ENCODE measurements at places on chromosomes 2 and 18. TPM values are rescaled to one million over a fixed set of nuclear protein-coding genes. Genes with fewer than 3 reads are reported as not detected.

DNA sequence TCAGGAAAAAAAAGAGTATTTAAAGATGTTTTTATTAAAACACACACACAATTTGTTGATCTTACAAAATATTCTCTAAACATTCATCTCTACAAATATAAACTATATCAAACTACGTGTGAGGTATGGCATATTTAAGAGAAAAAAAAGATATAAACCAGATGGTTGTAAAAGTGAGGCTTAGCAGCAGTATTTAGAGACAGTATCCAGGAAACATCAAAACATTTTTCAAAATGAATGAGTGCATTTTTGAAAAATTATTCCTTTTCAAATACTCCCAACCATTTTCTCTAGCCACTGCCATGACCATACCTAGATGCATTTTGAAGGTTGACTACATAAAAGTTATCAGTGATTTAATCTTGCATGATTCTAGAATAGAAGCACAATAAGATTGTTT, 38.2 kb upstream of the RAB27B start:
- no peak for DNase-seq

- no peak for DNase-seq
Measured at GRCh38 chr2:76640905-76641304, 881.3 kb downstream of the LRRTM4 start.

- DNase-seq, result no peak
Measured at GRCh38 chr2:187617905-187618304, 63.7 kb upstream of the TFPI start.

- DNase-seq, result no peak
Measured at GRCh38 chr2:220064111-220065030, 436.9 kb downstream of the SLC4A3 start.

Gene SYT4
- polyA plus RNA-seq, result 1.3 TPM

- no peak for DNase-seq
Measured at GRCh38 chr18:13613099-13613498, 113.3 kb downstream of the FAM210A start.

- no peak for DNase-seq
Measured at GRCh38 chr2:83055376-83056010, 1403.6 kb downstream of the SUCLG1 start.

- no peak for DNase-seq
Measured at GRCh38 chr2:138298900-138299299, 202.7 kb upstream of the SPOPL start.

- no peak for DNase-seq
Measured at GRCh38 chr2:84702941-84703340, 177.9 kb downstream of the TRABD2A start.

Gene NDUFAF7
- 24.4 TPM for polyA plus RNA-seq

GRCh38 chr2:64482765-64483504, 29.0 kb downstream of the LGALSL start:
- no peak for DNase-seq

GRCh38 chr2:25489631-25490030, 147.9 kb upstream of the DNMT3A start:
- no peak for DNase-seq

DNA sequence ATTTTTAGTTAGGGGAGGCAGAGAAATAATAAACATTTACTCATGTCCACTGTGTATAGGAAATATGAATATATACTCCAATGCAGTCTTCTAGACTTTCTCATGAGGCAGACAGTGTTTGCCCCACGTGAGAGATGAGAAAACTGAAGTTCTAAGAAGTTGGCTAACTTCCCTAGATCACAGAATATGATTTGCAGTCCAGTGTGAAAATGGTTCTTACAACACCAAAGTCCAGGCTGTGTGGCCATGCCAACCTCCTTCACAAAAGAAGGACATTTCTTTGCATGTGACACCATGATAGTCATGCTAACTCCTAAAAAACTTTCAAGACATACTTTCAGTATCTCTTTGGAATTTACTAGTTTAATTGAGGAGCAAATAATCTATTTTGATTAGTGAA, 143.7 kb downstream of the IRS1 start:
- DNase-seq, result no peak

Gene CD207
- not detected for polyA plus RNA-seq

Gene MAPK4
- polyA plus RNA-seq, result 10.3 TPM

Gene PPP1R1C
- polyA plus RNA-seq, result 2.0 TPM

GRCh38 chr2:25851740-25852503, 26.4 kb downstream of the ASXL2 start:
- peak; percentile 22 for DNase-seq

DNA sequence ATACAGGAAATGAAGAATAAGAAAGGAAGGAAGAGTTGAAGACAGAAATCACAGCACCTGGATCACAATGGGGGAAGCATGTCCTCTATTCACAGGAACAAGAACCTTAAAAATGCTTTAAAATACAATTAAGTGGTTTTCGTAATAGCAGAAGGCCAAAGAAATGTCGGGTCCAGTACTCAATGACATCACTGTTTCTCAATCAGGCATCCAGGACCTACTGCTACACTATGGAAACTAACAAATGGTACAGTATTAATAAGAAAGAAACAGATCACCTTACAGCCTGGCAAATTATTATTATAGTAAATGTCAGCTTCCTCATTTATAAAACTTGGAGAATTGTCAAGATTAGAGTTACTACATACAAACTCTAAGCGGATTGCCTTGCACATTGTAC, 15.8 kb downstream of the HNRNPLL start:
- no peak for DNase-seq

DNA sequence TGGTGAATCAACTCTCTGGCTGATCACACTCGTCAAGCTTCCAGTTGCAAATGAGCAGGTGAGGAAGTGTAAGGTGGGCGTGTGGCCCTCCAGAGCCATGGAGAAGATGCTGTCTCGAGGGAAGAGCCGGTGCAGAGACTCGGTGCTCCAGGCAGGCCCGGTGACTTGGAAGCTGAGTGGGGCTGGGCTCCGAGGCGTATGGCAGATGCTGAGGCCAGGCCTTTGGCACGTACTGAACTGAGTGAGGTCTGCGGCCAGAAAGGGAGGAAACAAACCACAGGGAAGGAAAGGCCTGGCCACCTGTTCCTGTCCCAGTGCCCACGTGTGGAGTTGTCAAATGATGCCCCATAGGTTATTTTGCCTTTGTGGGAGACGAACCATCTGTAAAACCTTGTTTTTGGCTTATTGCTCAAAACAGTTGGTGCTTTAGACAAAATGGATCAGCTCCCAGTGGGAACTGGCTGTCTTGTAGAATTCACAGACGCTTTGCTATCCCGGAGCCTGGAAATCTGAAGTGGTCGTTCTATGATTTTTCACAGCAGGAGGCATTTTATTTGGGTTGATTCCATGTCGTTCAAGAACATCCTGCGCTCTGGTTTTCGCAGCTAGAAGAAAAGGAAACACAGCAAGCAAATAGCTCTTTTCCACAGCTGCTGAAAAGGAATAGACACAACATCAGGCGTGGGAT, 117.5 kb upstream of the TMEM18 start:
- no peak for DNase-seq

GRCh38 chr18:7369006-7369405, 138.1 kb downstream of the LRRC30 start:
- no peak for DNase-seq

Gene CPSF3
- polyA plus RNA-seq, result 59.1 TPM

- no peak for DNase-seq
Measured at GRCh38 chr2:203450561-203450960, 84.5 kb downstream of the RAPH1 start.

Gene SLC16A14
- polyA plus RNA-seq, result 7.7 TPM

Gene MDH1B
- polyA plus RNA-seq, result 12.7 TPM

- no peak for DNase-seq
Measured at GRCh38 chr2:46722142-46722541, 193.5 kb downstream of the MCFD2 start.

Gene TGFBRAP1
- 15.7 TPM for polyA plus RNA-seq

Gene HRH4
- 0.20 TPM for polyA plus RNA-seq

DNA sequence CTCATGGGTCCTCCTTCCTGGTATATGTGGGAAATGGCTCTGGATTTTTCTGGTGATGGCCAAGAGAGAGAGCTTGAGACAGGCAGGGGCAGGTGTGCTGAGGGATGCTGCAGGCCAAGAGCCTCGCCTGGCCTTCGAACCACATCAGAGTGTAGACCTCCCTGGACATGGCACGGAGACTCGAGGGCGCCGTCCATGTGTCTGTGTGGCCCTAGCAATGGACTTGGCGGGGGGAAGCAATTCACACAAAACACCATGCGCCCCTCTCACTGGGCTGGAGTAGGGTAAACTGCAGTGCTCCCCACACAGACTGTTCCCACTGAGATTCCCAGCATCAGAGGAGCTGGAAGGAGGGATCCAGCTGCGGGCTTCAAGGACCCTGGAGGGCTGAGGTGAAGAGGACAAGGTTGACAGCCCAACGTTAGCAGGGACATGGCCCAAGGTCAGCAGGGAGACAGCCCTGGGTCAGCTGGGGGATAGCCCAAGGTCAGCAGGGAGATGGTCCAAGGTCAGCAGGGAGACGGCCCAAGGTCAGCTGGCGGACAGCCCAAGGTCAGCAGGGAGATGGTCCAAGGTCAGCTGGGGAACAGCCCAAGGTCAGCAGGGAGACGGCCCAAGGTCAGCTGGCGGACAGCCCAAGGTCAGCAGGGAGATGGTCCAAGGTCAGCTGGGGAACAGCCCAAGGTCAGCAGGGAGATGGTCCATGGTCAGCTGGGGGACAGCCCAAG, 75.4 kb upstream of the HDAC4 start:
- DNase-seq, result no peak

DNA sequence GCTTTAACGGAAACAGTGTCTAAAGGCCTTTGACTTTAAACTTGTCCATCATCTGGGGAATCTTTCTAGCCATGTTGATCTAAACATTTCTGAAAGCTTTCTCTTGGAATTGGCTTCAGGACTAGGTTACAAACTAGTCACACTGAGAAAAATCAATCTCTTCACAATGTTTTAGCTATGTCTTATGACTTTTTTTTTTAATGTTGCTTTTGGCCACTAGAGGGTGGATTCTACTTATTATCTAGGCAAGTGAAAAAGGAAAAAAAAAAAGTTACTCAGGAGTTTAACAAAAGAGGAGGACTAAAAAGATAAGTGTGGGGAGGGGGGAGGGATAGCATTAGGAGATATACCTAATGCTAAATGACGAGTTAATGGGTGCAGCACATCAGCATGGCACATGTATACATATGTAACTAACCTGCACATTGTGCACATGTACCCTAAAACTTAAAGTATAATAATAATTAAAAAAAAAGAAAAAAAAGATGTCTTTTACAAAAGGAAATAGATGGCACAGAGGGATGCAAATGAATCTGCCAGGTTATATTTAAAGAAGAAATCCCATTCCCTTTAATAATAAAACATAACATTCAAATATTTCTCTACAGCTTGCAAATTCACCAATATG, 160.4 kb upstream of the PID1 start:
- DNase-seq, result peak; percentile 48

GRCh38 chr2:116680256-116680936, 1134.1 kb upstream of the DDX18 start:
- DNase-seq, result no peak

Gene REG1B
- polyA plus RNA-seq, result not detected

DNA sequence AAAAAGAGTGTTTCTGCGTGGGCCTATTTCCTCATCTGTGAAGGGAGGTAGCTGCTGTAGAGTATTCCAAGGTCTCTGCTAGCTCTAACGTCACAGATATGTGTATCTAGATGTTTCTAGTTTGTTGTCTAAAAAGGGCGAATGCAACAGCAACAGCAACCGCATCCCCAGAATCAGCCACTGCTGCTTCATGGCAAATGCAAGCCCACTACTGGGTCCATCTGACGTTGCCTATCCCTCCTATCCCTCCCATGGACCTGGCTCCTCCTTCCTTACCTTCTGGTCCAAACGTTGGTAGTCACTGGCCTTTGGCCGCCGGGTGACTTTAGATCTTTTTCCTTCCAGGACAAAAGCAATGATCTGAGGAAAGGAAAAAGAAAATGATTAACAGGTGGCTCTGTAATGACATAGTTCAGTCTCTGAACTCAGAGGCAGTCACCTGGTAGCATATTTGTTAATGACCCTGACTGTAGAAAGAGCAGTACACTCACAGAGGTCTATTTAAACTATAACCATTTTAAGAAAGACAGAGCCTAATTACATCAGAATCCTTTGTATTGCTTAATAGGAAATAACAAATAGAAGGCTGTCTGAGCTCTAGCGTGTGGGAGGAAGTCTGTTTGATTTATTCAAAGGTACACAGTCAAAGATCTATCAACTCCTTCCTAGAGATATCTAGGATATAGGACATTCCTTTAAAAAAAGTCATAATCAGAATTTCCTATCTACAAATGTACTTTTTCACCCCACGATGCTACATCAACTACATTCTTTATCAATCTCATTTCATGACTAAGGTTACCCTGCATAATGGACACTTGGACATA, 2.9 kb downstream of the TGOLN2 start:
- no peak for DNase-seq

GRCh38 chr2:73021371-73022010, 50.0 kb downstream of the SFXN5 start:
- DNase-seq, result peak; percentile 16

Gene PROKR1
- 0.47 TPM for polyA plus RNA-seq

- DNase-seq, result no peak
Measured at GRCh38 chr2:27518782-27519113, 22.1 kb downstream of the GCKR start.

DNA sequence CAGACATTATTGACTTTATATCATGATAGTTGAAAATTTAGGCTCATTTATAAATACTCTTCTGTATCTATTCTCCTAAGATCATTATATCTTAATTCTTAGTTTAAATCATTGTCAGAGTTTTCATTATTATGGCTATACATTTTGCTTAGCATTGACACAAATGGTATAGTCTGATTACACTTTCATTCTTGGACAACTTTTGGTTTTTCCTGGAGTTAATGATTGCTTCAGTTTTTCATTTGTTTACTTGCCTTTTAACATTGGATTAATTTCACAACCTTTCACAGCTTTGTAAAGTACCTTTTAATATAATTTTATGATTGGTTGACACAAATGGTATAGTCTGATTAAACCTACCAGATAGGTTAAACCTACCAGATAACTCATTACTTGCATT, 298.2 kb downstream of the DYSF start:
- no peak for DNase-seq

Gene ANKRD29
- polyA plus RNA-seq, result 1.2 TPM

Gene UGT1A10
- 0.03 TPM for polyA plus RNA-seq

DNA sequence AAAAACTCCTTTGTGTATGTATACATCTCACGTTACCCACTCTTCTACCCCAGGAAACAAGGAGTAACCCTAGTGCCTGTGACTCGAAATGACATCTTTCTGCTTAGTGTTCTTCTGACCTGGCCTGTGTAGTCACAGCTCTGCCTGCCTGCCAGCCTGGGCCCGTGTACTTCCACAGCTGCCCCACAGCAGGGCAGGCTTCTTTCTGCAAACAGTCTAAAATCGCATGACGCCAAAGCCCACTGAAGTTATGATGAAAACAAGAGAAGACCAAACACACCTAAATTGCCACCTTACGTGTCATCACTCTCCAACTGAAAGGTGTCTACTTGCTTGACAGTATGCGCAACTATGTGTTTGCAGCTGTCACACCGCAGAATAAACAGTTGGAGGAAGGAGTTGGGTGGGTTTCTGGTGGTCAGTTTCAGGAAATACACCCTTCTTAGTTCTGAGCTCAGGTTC, 1.5 kb downstream of the GAREM1 start:
- DNase-seq, result peak; percentile 36

Gene ADD2
- polyA plus RNA-seq, result 5.0 TPM

GRCh38 chr18:6382963-6383362, 31.7 kb downstream of the L3MBTL4 start:
- DNase-seq, result no peak

GRCh38 chr2:40725950-40726349, 274.1 kb upstream of the SLC8A1 start:
- no peak for DNase-seq

- no peak for DNase-seq
Measured at GRCh38 chr2:220162320-220162719, 534.9 kb downstream of the SLC4A3 start.
